Endodermal cell (in vitro differentiated cells): ENCODE measurements at places on chromosomes 16 and 17. TPM values are rescaled to one million over a fixed set of nuclear protein-coding genes. Genes with fewer than 3 reads are reported as not detected.

Gene ENPP7
- total RNA-seq: not detected in 2 replicates

Gene ITGB3
- 0.73 and 0.81 TPM in 2 replicates for total RNA-seq

Gene NKD1
- 6.7 and 9.5 TPM in 2 replicates for total RNA-seq

Gene KRTAP2-1
- not detected in 2 replicates for total RNA-seq

Gene RRAD
- 0.55 TPM in 1 of 3 replicates, not detected in the others for total RNA-seq

Gene COPZ2
- total RNA-seq: 0.55 TPM in 1 of 3 replicates, not detected in the others

Gene COX6A2
- total RNA-seq: not detected in 3 replicates

Gene TEKT5
- total RNA-seq: 0.31 to 0.92 TPM (median 0.53 TPM) in 3 replicates

Gene IRX5
- 1.6 and 2.2 TPM in 2 replicates for total RNA-seq

Gene KRTAP1-5
- total RNA-seq: not detected in 2 replicates

DNA sequence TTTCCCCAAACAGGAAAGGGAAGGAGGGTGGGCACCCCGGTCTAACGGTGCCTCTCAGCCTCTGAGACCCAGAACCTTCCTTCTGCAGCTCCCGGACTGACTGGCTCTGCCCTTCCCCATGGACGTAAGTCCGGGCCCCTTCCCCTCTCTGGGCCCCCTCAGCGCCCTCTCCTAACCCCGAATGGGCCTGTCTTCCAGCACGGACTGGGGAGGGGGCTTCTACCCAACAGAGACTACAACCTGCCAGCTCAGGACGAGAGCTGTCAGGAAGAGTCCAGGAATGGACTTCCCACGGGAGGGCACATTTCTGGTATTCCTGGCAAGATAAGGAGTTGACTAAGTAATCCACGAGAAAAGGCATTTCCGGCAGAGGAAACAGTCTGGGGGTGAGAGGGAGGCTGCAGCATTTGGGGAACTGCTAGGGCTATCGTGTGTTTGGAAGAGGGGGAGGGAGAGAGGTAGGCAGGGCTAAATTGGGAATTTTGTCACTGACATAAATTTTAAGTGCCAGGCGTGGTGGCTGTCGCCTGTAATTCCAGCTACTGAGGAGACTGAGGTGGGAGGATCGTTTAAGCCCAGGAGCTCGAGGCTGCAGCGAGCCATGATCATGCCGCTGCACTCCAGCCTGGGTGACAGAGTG, 12.1 kb upstream of the ALDOA start:
- peaks cover 3% of the 10 kb centered on the region for H3K36me3 ChIP-seq
- no peaks in the 10 kb centered on the region for H3K4me1 ChIP-seq
- H3K27ac ChIP-seq: no peak overlapping the region

DNA sequence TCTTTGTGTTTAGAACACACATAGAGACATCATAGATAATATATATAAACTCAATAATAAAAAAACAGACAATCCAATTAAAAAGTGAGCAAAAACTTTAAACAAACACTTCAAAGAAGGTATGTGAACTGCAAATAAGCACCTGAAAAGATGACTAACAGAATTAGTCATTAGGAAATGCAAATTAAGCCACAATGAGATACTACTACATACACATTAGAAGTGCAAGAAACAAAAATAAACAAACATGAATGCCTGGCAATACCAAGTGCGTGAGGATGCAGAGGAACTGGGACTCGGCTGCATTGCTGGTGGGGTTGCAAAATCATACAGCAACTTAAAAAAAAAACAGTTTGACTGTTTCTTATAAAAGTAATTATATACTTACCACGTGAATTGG, 799.0 kb downstream of the KCNJ2 start:
- H3K27ac ChIP-seq: no peak overlapping the region
- no peaks in the 10 kb centered on the region for H3K27me3 ChIP-seq
- H3K4me1 ChIP-seq: no peaks in the 10 kb centered on the region
- no peak for DNase-seq
- no peak overlapping the region for H3K4me3 ChIP-seq

GRCh38 chr16:56625140-56625942, at the start of gene MT1E:
TSS of gene MT1E (plus strand) at chr16:56625781. CDS start at chr16:56625852, 71 bp downstream.
- peak; percentile 78 for DNase-seq
- H3K27me3 ChIP-seq: peaks cover 62% of the 10 kb centered on the region
- no peaks in the 10 kb centered on the region for H3K4me1 ChIP-seq
- H3K4me3 ChIP-seq: peak within 1 kb of the TSS; percentile 69

DNA sequence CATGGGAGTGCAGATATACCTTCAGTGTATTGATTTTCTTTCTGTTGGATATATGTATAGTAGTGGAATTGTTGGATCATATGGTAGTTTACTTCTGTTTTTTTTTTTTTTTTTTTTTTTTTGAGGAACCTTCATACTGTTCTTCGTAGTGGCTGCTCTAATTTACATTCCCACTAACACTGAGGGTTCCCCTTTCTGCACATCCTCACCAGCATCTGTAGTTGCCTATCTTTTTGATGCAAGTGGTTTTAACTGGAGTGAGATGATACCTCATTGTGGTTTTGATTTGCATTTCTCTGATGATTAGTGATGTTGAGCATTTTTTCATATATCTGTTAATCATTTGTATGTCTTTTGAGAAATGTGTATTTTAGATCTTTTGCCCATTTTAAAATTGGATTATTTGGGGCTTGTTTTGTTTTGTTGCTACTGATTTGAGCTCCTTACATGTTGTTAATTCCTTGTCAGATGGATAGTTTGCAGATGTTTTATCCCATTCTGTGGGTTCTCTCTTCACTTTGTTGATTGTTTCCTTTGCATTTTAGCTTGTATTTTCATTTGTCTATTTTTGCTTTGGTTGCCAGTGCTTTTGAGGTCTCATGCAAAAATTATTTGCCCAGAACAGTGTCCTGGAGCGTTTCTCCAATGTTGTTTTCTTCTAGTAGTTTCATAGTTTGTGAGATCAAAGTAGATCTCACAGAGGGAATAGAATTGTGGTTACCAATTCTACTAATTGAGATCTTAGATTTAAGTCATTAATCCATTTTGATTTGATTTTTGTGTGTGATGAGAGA, 25.0 kb upstream of the BCAS3 start:
- no peaks in the 10 kb centered on the region for H3K27me3 ChIP-seq
- no peaks in the 10 kb centered on the region for H3K4me1 ChIP-seq
- no peak for DNase-seq

GRCh38 chr17:39820541-39820940, 43.6 kb downstream of the IKZF3 start:
- no peaks in the 10 kb centered on the region for H3K36me3 ChIP-seq
- no peaks in the 10 kb centered on the region for H3K27me3 ChIP-seq
- H3K4me1 ChIP-seq: no peaks in the 10 kb centered on the region
- DNase-seq: peak; percentile 70

GRCh38 chr16:66959704-66960161, 1.3 kb upstream of the CES3 start:
- H3K27me3 ChIP-seq: no peaks in the 10 kb centered on the region
- no peak overlapping the region for H3K27ac ChIP-seq
- H3K4me1 ChIP-seq: no peaks in the 10 kb centered on the region
- H3K36me3 ChIP-seq: no peaks in the 10 kb centered on the region
- no peak overlapping the region for H3K4me3 ChIP-seq
- no peak for DNase-seq

DNA sequence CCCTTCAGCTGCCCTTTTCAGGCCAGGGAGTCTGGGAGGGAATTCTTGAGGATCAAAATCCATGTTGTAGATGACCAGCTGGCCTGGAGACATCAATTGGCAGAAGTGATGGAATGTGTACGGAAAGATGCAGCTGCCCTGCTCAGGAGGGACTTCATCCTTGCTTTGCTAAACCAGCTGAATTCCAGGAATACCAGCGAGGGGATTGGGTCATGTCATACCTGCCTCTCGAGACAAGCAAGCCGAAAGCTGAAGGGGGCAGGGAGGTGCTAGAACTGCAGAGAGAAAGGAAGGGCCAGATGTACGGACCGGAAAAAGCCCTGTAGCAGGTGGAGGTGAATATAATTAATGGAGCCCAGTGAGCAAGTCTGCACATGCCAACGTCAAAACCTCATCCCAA, 25.6 kb upstream of the NTN1 start:
- no peak overlapping the region for H3K4me3 ChIP-seq
- H3K27me3 ChIP-seq: no peaks in the 10 kb centered on the region
- peak; percentile 87 for DNase-seq
- no peak overlapping the region for H3K27ac ChIP-seq
- H3K36me3 ChIP-seq: no peaks in the 10 kb centered on the region

DNA sequence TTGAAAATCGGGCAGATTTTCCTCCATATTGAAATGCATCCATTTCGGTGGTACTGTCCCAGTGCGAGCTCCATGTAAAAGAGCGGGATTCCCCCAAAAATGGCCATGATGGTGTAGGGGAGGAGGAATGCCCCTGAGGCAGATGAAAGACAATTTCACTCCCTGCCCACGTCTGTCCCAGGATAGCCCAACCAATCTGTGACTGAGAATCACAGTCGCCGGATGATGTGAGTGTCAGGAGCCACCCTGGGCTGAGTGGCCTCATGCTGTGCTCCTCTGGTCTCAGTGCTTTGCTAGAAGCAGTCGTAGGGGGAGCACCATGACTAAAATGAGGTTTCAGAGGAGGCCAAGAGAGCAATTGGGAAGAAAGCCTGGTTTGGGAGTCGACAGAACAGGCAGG, 16.7 kb downstream of the SLC6A4 start:
- H3K27me3 ChIP-seq: no peaks in the 10 kb centered on the region
- no peaks in the 10 kb centered on the region for H3K36me3 ChIP-seq
- H3K4me3 ChIP-seq: no peak overlapping the region
- H3K4me1 ChIP-seq: peaks cover 16% of the 10 kb centered on the region
- no peak for DNase-seq
- no peak overlapping the region for H3K27ac ChIP-seq

- H3K4me3 ChIP-seq: no peak overlapping the region
These were observed 91.3 kb downstream of the KATNIP start for GRCh38 chr16:27641260-27641659.

- H3K27ac ChIP-seq: no peak overlapping the region
- DNase-seq: peak; percentile 40
- no peaks in the 10 kb centered on the region for H3K36me3 ChIP-seq
These were observed 5.0 kb downstream of the PIK3R6 start for GRCh38 chr17:8862213-8863056.

- DNase-seq: no peak
- no peaks in the 10 kb centered on the region for H3K36me3 ChIP-seq
- no peak overlapping the region for H3K27ac ChIP-seq
These were observed 101.8 kb upstream of the CDH8 start for GRCh38 chr16:62137996-62138395.

- H3K27me3 ChIP-seq: no peaks in the 10 kb centered on the region
- no peak overlapping the region for H3K4me3 ChIP-seq
- no peaks in the 10 kb centered on the region for H3K36me3 ChIP-seq
- DNase-seq: no peak
- H3K27ac ChIP-seq: no peak overlapping the region
- no peaks in the 10 kb centered on the region for H3K4me1 ChIP-seq
These were observed 26.9 kb downstream of the NSMCE1 start for GRCh38 chr16:27241658-27242057.

- no peak overlapping the region for H3K27ac ChIP-seq
- no peak for DNase-seq
- peaks cover 1% of the 10 kb centered on the region for H3K36me3 ChIP-seq
These were observed 6.1 kb upstream of the ATP6V0C start for GRCh38 chr16:2507665-2508064.

- no peaks in the 10 kb centered on the region for H3K36me3 ChIP-seq
- H3K27me3 ChIP-seq: peaks cover 57% of the 10 kb centered on the region
- H3K4me3 ChIP-seq: no peak overlapping the region
- no peak overlapping the region for H3K27ac ChIP-seq
- H3K4me1 ChIP-seq: peaks cover 12% of the 10 kb centered on the region
These were observed 35.3 kb upstream of the CRHR1 start for GRCh38 chr17:45748731-45749310.

GRCh38 chr16:24957887-24958286, 57.3 kb downstream of the ARHGAP17 start:
- no peak for DNase-seq
- H3K27me3 ChIP-seq: no peaks in the 10 kb centered on the region
- no peak overlapping the region for H3K27ac ChIP-seq
- no peaks in the 10 kb centered on the region for H3K4me1 ChIP-seq
- peaks cover 81% of the 10 kb centered on the region for H3K36me3 ChIP-seq

DNA sequence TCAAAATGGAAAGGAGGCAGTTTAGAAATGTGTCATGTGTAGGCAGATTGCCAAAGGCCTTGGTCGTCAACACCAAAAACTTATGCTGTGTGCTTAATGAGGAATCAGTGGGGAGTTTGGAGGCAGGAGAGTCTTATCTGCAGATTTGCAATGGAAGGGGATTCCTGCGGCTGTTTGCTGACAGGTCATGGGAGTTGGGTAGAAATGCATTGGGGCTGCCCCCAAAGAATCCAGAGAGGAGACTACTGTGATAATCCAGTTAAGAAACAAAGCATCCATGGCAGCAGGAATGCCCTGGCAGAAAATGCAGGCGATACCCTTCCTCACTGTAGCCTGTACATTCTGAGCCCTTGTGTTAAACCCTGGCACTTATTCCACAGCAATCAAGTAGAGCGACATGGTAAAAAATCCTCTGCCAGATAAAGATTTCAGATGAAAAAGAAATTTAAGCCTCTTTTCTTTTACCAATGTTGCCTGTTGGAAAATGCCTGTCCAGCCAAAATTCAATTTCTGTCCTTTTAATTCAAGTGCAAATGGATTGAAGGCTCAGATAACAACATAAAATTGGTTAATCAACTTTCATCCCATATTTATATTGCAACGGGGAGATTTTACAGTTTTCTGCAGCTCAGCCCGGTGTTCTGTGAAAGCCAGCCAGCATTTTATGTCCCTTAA, 491.0 kb upstream of the CDH5 start:
- H3K27me3 ChIP-seq: no peaks in the 10 kb centered on the region
- H3K4me3 ChIP-seq: no peak overlapping the region
- H3K4me1 ChIP-seq: peaks cover 8% of the 10 kb centered on the region
- H3K27ac ChIP-seq: no peak overlapping the region
- DNase-seq: peak; percentile 56

GRCh38 chr17:47692895-47693730, 848 bp upstream of the TBKBP1 start:
- H3K36me3 ChIP-seq: peaks cover 3% of the 10 kb centered on the region
- H3K4me3 ChIP-seq: peak overlapping the region; percentile 80
- no peak overlapping the region for H3K27ac ChIP-seq
- H3K27me3 ChIP-seq: no peaks in the 10 kb centered on the region
- peak; percentile 86 for DNase-seq
- H3K4me1 ChIP-seq: peaks cover 11% of the 10 kb centered on the region

- no peak overlapping the region for H3K4me3 ChIP-seq
- no peaks in the 10 kb centered on the region for H3K4me1 ChIP-seq
- no peak overlapping the region for H3K27ac ChIP-seq
- no peaks in the 10 kb centered on the region for H3K27me3 ChIP-seq
- no peaks in the 10 kb centered on the region for H3K36me3 ChIP-seq
These were observed 72.2 kb upstream of the BRD7 start for GRCh38 chr16:50440991-50441390.

GRCh38 chr16:787978-788398, at the start of gene RPUSD1:
TSS of gene RPUSD1 (minus strand) at chr16:788381. CDS start at chr16:787737, 644 bp downstream.
- H3K27ac ChIP-seq: no peak within 1 kb of the TSS
- no peak for DNase-seq

- no peak for DNase-seq
These were observed 124.9 kb downstream of the MRTFB start for GRCh38 chr16:14196011-14196410.

GRCh38 chr17:69710926-69711325, 296.4 kb downstream of the MAP2K6 start:
- no peak overlapping the region for H3K27ac ChIP-seq
- H3K27me3 ChIP-seq: peaks cover 3% of the 10 kb centered on the region
- no peak overlapping the region for H3K4me3 ChIP-seq
- H3K36me3 ChIP-seq: no peaks in the 10 kb centered on the region
